PC-9 (cell line): ENCODE measurements at places on chromosomes 6 and 20. TPM values are rescaled to one million over a fixed set of nuclear protein-coding genes. Genes with fewer than 3 reads are reported as not detected.

MOCS1 gene
- total RNA-seq = not detected in 2 replicates

CAGE1 gene
- total RNA-seq = 0.13 TPM in 2 replicates

PRR18 gene
- not detected in 2 replicates for total RNA-seq

FILIP1 gene
- 0.15 TPM in 1 of 2 replicates, not detected in the other for total RNA-seq

TMEM244 gene
- not detected in 2 replicates for total RNA-seq

MOXD1 gene
- total RNA-seq = 1.0 and 1.3 TPM in 2 replicates

VAPB gene
- 73.0 and 80.6 TPM in 2 replicates for total RNA-seq

LRRN4 gene
- 0.23 and 0.72 TPM in 2 replicates for total RNA-seq

ULBP2 gene
- 2.9 and 4.4 TPM in 2 replicates for total RNA-seq

PAX1 gene
- not detected in 2 replicates for total RNA-seq

RALGAPB gene
- 35.2 and 40.2 TPM in 2 replicates for total RNA-seq

DNA sequence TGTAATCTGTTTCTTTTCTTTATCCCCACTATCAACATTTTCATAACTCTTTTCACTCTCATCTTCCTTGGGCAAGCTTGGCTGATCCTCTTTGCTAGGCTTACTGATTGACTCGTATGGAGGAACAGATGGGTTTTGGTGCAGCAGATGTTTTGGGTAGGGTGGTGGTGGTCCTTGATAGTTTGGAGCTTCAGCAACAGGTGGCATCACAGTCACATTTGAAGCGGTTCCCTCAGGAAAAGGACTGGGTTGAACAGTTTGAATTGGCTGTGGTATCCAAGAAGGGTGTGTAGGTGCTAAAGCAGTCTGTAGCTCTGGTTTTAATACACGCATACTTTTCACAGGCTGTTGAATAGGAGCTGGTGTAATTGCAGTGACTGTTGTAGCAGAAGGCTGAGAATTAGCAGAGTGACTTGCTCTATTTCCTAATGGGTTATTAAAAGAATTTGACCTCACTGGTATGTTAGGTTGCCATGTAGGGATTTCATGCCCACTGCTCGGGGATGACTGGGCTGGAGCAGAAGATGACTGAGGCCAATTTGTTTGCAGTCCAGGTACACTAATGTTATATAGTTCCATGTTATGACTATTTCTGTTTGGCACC lies 34.5 kb downstream of the LATS1 start:
- DNase-seq = no peak

- DNase-seq = no peak
Measured at GRCh38 chr20:45959126-45959525, 12.9 kb downstream of the ZNF335 start.

- DNase-seq = no peak
Measured at GRCh38 chr6:30766461-30767157, 22.3 kb upstream of the IER3 start.

GRCh38 chr20:32565735-32566032 lies 19.4 kb downstream of the NOL4L start:
- DNase-seq = no peak

GRCh38 chr6:11732036-11732631 lies 46.5 kb downstream of the ADTRP start:
- no peak for DNase-seq

DNA sequence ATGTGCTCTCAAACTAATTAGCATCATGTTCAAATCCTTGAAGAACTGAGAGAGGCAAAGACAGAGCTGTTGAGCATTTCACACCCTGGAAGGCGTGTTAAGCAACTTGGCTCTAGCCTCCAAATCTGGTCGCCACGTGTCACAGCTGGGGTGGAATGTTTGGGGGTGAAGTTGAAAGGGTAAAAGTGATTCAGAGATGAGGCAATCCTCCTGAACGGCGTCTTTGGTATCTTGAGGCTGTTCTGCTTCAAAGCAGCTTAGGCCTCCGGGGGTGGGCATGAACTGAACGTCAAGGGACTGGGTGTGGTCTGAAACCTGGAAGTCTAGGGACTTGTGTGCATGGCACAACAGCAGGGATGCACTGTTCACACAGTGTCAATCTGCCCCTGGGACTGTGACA lies 62.3 kb downstream of the TRAM2 start:
- no peak for DNase-seq

DNA sequence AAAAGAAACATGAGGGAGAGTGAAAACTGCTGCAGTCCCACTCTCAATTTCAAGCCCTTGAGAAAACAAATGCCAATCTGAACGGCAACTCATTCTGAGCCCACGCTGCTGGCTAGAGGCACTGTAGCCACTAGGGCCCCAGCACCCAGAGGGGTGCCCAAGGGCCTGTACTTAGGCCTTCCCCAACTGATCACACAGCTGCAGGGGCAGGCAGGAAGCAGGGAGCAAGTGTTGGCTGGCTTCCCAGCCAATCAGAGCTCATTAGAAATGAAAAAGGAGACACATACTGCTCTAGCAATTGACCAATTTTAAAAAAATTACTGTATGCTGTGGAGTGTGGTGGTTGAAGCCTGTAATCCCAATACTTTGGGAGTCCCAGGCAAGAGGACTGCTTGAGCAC lies 3.7 kb upstream of the BEND3 start:
- DNase-seq = no peak

- peak; percentile 76 for DNase-seq
Measured at GRCh38 chr20:50844430-50845100, 49.7 kb downstream of the BCAS4 start.

- no peak for DNase-seq
Measured at GRCh38 chr20:25294459-25295385, 46.8 kb downstream of the PYGB start.

- no peak for DNase-seq
Measured at GRCh38 chr6:111032484-111033140, 50.8 kb downstream of the RPF2 start.

DNA sequence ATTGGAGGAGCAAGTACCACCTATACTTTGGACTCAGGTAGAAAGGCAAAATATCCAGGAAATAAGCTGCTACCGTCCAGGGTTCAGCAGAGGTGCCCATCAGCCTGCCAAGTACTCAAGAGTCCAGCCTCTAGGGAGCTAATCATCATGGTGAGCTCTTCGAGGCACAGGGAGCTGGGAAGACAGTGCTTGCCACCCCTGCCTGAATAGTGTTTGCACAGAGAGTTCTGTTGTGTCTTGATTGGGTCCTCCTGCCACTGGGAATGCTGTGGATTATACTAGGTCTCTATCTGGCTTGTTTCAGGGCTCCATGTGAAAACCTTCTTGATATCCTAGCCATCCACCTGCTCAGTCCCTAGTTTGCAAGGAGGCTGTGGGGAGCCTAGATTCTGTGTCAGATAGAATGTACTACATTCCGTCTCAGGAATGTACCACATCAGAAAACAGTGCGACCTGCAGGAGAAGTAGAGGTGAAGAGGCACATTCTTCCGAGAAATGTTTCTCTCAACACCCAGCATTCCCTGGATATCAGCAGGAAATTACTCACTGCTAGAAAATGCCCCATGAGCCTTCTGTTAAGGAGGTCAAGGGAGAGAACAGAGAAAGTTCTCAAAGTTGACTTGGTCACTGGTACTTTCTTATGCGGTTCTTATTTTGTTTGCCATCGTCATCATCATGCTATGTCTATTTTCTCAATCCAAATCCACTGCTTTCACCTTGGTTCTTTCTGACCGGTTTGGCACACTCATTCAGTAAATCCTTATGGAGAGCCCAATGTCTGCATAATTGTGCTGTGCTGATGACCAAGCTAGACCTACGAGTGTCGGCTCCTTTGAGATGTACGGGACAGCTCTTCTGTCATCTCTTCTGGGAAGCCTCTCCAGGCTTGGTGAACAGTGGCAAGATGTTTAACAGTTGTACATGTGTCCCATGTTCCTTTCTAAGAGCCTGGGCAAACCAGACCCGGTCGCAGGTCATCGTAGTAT lies 30.7 kb downstream of the PTPN1 start:
- peak; percentile 99 for DNase-seq

DNA sequence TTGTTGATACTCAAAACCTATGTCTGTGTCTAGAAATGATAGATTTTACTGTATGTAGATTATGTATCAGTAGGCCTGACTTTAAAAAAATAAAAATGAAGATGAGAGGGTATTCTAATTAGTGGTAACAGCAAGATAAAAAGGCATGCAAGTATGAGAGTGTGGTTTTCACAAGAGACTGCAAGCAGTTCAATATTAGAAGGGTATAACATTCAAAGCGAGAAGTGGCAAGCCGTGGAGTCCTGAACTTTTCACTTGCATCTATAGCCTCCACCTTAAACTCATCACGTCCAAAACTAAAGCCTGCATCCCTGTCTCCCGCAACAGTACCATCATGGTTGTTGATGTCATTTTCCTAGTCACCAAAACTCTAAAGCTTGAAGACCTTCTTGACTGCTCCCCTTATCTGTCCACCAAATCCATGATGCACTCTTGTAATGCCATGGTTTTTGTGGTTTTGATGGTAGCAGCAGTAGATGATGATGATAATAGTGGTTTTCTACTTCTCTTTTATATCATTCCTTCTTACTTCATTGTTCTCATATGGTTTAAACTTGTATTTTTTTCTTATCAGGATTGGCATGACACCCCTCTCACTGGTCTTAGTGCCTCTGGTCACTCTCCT lies 9.2 kb upstream of the CGA start:
- no peak for DNase-seq

GRCh38 chr20:51600950-51601349 lies 58.4 kb upstream of the NFATC2 start:
- no peak for DNase-seq

DNA sequence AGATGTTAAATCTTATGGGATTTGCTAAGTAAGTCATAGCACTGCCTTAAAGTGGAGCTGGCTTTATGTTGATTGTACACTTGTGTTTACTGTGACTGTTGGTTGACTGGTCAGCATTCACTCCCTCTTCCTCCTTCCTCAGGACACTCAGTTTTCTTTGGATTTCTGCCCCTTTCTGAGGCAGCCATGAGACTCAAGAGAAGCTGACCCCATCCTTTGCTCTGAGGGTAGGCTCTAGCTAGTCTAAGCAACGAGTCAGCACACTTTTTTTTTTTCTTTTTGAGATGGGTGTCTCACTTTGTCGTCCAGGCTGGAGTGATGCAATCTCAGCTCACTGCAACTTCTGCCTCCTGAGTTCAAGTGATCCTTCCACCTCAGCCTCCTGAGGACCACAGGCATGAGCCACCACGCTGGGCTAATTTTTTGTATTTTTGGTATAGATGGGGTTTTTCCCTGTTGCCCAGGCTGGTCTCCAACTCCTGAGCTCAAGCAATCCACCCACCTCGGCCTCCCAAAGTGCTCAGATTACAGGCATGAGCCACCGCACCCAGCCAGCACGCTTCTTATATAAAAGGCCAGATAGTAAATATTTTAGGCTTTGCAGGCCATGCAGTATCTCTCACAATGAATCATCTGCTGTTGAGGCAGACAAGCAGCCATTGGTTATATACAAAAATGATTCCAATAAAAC lies 191.4 kb downstream of the NFATC2 start:
- DNase-seq = no peak

GRCh38 chr6:34560366-34561226 lies 4.5 kb upstream of the SPDEF start:
- DNase-seq = peak; percentile 52

DNA sequence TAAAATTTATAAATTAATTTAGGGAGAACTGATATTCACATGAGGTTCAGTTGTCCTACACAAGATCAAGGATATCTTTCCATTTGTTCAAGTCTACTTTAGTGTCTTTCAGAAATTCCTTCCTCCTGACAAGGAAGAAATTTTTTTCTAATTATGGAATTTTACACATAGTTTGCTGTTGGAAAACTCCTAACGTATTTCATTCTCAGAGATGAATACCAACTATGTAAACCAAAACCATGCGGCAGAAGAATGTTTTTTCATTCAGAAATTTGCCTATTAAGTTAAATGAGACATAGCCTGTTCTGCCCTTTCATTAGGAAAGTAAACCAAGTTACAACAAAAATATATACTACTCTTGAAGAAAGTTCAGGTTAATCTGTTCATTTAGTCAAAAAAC lies 111.2 kb upstream of the PRDM1 start:
- no peak for DNase-seq

DNA sequence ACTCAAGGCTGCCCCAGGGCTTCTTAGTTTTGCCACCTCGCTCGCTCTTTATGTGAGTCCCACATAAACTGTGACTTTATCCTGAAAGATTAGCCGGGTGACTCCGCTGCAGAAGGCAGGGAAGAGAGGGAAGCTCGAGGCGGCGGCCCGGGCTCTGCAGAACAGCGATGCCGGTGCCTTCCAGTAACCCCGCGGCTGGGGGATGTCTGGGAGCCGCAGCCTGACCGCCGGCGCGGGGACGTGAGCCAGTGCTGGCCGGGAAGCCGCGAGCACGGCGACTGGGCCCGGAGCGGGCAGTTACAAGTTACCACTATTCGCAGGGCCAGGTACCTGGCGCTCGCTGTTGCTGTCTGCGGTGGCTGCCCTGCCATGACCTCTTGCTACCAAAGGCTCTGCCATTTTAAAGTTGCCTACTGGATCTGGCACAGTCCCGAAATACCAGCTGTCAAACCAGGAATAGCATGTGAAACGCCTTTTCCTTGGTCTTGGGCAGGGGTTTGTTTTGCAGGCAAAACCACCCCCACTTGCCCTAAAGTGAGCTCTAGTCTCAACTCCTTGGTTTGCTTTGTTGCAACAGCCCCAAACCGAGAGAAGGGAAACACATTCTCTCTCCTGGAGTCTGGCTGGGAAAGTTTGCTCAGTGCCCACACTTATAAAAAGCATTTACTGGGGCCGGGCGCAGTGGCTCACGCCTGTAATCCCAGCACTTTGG lies 124.0 kb upstream of the SLC2A12 start:
- DNase-seq = peak; percentile 32

GRCh38 chr20:61832181-61832580 lies 233.5 kb downstream of the TAF4 start:
- no peak for DNase-seq

- DNase-seq = no peak
Measured at GRCh38 chr6:135170238-135170637, 10.9 kb upstream of the MYB start.

- no peak for DNase-seq
Measured at GRCh38 chr6:148758492-148758891, 11.7 kb downstream of the UST start.

DNA sequence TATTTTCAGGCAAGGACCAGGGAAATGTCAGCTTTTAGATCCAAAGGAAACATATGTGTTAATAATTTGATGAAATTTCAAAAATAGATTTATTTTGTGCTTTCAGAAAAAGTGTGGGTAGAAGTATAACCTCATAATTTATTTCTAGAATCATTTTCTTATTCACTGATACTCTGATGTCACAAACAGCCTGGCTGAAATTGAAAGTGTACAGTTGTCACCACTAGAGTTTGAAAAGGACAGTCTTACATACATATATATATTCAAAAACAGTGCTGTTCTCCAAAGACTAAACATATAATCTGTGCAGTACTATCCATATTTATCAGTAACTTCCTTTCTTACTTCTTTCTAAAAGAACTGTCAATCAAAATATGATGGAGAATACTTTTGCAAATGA lies 254.4 kb upstream of the KCNQ5 start:
- DNase-seq = no peak

DNA sequence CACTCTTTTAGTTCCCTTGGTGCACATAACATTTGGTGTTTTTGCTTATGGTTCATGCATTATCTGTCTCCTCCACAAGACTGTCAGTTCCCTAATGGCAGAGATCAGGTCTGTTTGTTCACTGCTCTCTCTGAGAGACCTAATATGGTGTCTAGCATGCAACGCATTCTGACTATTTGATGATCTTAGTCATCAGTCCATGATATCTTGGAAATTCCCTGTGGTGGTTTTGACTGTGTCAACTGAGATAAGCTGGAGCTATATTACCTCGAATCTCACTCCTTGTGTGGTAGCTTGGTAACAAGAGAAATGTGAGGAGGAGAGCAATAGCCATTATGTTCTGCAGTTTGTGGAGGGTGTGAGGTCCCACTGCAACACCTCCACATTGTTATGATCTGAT lies 229.8 kb downstream of the FRK start:
- no peak for DNase-seq
